ENCODE measurements at places on chromosomes 11 and 22.

- DNase-seq, result peak; percentile 67
Measured at GRCh38 chr22:38868886-38869381, 3.1 kb downstream of the CBX6 start.

DNA sequence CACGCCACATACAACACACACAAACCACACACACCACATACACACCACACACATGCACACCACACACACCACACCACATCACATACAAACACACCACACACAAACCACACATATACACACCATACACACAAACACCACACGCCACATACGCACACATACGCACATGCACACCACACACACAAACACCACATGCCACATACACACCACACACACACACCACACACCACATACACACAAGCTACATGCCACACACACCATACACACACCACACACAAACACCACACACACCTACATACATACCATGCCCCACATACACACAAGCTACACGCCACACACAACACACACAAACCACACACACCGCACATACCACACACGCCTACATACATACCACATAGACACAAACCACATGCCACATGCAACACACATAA is 15.7 kb upstream of the TH start:
- no peak for DNase-seq

GRCh38 chr11:73189315-73189714 is 28.8 kb upstream of the P2RY2 start:
- no peak for DNase-seq

- DNase-seq, result no peak
Measured at GRCh38 chr11:2398664-2399355, 1.7 kb upstream of the TSSC4 start.

DNA sequence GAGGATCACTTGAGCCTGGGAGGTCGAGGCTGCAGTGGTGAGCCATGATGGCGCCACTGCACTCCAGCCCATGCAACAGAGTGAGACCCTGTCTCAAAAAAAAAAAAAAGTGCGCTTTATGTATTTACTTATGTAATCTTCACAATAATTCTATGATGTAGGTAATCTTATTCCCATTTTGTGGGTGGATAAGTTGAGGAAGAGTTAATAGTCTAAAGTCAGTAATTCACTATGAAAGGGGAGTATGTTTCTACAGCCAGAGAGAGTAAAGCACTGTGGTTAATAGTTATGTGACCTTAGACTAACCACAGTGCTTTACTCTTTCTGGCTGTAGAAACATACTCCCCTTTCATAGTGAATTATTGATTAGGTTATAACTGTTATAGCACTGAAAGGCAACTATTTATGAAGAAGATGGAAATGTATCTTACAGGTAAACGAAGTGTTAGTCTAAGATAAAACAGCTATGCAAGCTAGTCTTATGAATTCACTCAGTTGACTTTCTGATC is 11.9 kb downstream of the CTR9 start:
- no peak for DNase-seq

DNA sequence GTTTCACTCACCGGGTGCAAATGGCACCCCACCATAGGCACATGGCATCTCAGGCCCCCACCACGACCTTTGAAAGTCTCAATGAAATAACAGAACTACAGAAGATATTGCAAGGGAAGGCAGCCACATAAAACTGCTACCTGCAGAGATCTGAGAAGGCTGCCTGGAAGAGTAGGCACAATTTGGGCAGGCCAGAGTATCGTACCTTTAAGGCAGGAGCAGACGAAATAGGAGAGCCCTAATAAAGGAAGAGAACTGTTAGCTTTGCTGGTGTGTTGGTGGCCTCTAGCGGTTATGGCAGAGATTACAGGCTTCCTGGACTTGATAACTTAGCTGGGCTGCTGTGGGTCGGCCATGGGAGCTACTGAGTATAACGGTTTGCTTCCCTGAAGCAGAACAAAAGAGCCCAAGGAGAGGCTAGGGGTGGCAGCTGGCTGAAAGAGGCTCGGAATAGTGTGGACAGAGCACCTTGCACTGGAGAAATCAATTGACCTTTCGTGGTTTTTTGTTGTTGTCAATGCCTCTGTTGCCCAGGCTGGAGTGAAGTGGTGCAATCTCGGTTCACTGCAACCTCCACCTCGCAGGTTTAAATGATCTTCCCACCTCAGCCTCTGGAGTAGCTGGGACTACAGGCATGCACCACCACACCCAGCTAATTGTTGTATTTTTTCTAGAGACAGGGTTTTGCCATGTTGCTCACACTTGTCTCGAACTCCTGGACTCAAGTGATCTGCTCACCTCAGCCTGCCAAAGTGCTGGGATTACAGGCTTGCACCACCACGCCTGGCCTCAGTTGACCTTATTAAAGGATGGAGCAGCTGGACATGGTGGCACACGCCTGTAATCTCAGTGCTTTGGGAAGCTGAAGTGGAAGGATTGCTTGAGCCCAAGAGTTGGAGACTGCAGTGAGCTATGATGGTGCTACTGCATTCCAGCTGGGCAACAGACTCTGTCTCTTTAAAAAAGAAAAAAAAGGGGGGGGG is 4.8 kb downstream of the SDF2L1 start:
- peak; percentile 88 for DNase-seq

Measured in RKO (cell line).